IMR-90 (cell line): ENCODE measurements at places on chromosomes 1 and 21.

DNA sequence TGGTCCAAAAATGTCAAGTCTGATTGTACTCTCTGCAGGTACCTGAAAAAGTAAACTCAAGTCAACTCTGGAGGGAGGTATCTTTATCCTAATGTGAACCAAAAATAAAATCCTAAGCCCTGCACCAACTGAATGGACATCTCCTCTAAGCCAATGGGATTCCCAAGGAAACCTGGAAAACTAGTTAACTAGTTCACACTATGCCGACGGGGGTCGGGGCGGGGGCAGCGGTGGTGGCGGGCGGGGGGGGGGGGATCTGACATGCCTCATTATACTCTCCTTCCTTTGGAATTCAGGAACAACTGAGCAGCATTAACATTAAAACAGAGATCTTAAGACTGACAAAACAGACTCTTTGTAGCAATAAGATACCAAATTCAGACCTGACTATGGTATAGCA, 452.6 kb upstream of the CAMK1G start:
- no peak for DNase-seq

DNA sequence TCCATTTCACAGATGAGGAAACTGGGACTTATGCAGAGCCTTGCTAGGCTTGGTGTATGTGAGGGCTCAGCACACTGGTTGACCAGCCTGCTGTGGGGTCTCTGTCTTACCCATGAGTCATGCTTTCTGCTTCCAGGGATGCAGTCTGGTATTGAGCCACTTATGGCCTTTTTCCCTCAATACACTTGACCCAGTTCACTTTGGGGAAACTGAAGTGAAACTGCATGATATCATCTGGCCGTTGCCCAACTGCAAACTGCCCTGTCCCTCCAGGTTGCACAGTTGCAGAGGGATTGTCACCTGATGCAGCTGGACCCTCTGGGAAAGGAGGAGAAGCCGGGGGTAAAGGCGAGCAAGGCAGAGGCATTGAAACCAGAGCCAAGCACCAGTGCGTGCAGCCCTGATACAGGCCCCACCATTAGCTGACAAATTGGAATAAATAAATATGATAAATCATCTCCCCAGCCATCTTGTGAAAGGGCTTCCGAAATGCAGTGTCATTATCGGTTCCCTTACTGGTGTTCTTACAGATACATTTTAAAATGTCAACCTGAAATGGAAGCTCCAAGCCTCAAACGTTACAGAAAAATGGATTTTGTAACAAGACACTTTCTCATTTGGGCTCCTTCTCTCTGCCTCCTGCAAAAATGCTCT, 39.3 kb upstream of the DUSP10 start:
- peak; percentile 27 for DNase-seq

- DNase-seq: peak; percentile 40
Observed at GRCh38 chr1:170586321-170587252, 54.6 kb downstream of the GORAB start.

DNA sequence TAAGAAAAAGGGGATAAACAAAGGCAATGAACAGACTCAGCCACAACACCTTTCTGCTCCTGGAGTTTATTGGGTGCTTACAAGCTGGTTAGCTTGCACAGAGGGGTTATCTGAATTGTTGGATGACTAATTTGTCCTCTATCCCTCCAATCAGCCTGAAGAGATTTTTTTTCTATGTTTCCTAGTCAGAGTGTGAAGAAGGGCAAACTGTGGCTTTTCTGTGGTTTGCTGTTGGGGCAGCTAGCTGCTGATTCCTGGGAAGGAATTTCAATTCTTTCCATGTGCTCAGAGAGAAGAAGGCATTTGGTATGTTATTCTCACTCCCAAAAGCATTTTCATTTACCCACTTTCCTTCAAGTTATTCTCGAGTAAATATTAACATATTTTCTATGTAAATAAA, 48.6 kb downstream of the PCP4 start:
- no peak for DNase-seq

DNA sequence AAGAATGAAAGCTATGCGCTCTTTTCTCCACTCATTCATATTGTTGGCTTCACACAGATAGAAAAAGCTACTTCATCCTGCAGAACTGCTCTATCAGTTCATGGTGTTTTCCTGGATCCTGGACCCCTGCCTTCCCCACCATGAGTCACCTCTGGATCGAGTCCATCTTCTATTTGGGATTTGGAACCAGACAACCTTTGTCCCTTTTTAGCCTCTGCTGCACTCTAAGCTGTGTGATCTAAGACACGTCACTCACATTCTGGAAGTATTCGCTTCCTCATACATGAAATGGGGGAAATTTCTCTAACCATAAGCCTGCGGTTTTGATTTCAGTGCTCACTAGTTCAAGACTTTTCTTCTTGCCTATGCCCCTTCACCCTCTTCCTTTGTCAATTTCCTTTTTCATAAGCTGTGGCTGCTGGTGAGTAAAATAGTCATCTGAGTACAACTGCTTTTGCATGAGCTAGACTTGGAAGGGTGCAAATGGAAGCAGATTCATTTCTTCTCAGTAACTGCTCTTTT, 14.1 kb upstream of the DEGS1 start:
- DNase-seq: peak; percentile 91

DNA sequence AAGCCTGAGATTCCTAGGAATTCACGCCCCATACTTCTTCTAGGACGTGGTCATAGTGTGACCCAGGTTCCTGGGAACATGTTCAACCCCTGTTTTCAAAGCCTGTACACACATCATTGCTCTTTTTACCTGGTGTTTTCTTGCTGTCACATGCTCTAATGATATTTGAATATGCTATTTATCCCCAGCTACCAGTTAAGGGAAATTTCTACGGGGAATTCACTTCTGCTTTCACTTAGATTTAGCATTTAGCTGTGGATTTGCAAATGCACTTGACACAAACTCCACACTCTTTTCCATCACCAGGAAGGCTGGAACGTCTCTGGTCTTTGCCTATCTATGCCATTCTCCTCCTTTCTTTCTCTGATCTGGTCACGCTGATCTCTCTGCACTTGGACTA, 11.3 kb upstream of the SAMSN1 start:
- no peak for DNase-seq

DNA sequence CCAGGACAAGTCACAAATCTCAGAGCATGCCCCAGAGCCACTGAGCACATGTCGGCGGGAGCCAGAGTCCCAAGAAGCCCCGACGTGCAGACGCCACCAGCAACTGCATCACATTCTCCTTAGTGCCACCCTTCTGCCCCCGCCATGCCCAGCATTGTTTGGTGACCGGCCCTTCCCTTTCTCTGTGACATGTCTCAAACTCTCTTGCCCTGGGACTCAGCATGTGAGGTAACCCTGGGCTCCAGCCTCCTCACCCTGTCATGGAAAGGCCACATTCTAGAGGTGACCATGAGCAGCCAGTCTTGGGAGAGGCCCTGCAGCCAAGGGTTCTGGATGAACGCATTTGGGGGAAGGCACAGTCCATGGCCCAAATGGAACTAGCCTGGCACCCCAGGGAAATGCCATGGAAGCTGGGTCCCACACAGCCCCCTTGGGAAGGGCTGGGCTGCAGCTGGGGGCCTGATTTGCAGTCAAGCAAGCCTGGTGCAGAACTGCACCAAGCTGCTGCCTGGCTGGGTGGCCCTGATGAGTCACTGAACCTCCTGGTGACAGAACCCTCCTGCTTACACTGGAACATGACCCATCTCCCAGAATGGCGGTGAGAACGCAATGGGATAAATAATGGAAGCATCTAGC, 94.4 kb downstream of the ITPKB start:
- DNase-seq: peak; percentile 42
